ENCODE measurements at places on chromosomes 5 and 9.

DNA sequence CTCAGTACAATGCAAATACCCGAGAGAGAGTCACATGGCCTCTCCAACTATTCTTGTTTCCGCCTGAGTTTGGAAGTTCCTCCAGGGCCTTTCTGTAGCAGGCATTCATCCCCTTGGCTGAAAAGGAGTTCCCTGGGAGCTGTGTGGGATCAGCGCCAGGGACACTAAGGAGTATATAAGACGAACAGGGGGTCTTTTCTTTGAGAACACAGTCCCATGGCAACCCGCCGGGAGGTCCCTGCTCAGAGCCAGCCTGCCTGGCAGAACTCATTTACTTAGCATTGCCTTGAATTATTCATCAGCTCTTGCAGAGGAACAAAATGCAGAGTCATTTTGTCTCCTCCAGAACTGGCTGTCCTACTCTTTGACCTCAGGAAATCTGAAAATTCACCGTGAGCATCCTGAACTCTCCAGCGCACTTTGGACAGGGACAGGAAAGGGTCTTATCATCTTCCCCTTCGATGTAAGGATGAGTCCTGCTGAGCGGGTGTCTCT lies 120.4 kb upstream of the OSMR start:
- no peak for DNase-seq

GRCh38 chr9:136466155-136466541 lies 16.7 kb downstream of the SEC16A start:
- DNase-seq, result no peak

DNA sequence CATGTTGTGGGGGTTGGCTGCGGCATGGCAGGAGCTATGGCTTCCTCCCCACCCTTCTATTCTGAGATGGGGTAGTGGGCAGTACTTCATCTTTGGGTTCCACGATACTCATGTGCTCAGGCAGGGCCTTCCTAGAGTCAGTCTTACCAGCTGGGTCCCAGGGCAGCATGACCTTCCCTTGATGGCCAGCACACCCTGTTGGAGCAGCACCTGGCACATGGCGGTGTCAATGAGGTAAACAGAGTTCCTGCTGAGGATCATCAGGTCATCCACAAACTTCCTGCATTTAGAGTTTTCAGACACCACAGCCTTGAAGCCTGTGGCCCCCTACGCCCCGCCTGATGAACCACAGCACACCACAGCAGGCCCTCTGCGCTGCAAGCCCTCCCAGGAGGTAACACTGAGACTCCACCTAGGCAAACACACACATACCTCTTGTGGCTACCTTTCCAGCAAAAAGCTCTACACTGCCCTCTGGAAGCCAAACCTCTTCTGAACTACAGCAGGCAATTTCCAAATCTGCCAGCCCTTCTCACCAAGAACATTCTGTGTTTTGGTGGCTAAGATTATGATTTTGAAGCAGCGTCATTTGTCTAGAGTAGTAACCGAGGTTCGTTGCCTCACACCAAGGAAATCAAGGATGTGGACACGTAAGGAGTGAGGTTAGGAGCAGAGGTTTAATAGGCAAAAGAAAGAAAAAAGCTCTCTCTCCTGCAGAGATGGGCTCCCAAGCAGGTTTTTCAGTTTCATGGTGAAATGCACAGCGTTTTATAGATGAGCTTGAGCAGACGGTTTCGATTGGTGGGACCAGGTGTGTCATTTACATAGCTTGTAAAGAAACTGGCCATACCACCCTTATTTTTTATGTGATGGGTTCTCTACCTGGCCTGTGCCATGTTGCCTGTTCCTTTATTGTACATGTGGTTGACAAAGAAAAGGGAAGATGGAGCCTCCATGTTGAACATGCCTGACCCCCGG lies 20.3 kb upstream of the TMEM174 start:
- DNase-seq, result peak; percentile 7

- no peak for DNase-seq
Measured at GRCh38 chr9:85662573-85662972, 79.2 kb downstream of the AGTPBP1 start.

DNA sequence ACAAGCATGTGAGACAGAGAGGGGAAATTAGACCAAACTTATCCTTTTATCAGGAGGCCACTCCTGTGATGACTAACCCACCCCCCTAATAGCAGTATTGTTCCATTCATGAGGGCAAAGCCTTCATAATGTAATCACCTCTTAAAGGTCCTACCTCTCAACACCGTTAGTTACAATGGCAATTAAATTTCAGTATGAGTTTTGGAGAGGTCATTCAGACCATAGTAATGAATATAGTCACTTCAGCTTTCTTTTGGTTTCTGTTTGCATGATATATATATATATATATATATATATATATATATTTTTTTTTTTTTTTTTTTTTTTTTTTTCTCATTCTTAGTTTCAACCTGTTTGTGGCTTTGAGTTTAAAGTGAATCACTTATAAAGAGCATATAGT lies 10.5 kb downstream of the ADGRV1 start:
- DNase-seq, result no peak

DNA sequence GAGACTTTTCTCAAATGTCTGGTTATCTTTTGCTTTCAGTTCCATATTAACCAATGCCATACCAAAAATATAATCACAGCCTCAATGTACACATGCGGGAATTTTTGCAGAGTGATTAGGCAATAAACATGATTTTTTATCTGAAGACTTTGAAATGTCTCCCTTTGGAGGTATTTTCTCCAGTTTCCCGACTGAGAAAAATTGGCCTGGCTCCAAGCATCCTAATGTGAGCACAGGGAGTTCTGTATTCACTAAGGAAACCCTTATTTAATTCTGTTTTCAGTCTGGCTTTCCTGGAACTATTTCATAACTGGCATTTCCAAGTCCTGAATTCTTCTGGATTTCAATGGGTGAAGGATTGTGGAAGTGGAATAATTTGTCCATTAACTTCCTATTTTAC lies 8.5 kb downstream of the HCN1 start:
- no peak for DNase-seq

DNA sequence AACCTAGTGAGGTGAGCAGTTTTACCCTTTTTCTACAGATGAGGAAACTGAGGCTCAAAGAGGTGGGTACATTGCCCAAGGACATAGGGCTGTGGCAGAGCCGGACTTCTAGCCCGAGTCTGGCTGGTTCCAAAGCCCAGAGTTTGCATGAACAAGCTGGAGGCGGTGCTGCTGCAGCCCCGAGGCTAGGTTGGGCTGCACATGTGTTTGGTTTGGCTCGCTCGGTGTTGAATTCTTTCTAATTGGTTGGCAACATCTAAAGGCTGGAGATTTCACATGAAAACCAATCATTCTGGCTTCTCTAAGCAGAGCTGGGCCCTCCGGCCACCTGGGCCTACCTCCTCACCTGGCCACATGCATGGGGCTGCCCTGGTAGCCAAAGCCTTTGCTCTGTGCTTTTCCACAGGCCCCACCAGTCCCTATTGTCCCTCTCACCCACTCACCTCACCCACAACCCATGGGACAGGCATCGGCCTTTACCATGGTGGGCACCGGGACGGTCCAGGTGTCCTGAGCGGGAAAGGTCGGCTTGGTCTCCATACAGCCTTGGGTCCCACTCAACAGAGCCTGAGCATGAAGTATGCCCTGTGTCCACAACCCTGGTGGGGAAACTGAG lies 262.3 kb downstream of the NSG2 start:
- no peak for DNase-seq

DNA sequence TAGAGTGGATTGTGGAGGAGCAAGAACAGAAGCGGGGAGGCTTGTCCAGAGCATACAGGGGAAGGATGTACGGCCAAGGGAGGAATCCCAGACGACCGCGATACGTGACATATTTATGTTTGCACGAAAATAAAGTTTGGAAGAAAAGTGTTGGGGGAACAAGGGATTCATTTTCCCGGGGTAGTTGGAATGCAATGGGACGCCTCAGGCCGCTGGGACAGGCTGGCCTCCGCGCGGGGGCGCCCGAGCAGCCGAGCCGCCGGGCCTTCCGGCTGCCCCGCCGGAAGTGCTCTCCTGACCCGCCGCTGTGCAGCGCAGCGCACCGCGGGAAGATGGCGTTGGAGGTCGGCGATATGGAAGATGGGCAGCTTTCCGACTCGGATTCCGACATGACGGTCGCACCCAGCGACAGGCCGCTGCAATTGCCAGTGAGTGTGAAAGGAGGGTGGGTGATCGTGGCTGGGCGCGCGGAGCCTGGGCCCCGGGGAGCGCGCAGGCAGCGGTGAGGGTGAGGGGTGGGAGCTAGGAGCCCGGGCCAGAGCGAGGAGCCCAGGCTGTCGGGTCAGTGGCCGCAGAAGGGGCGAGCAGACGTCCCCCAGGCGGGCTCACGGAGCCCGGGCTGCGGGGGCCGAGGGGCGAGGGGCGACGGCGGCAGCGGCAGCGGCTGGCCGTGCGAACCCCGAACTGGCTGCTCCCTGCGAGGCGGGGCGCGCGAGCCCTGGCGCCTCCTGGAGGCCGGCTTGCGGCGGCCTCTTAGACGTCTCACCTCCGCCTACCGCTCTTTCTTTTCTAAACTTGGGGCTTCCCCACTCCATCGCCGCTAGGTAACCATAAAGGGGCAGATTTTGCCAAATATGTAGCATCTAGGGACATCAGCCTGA lies at the start of gene PHAX:
PHAX (plus strand) TSS at position 317 of the 881 bp plus-strand sequence; CDS start at position 333, 16 bp downstream.
- DNase-seq, result peak; percentile 92

DNA sequence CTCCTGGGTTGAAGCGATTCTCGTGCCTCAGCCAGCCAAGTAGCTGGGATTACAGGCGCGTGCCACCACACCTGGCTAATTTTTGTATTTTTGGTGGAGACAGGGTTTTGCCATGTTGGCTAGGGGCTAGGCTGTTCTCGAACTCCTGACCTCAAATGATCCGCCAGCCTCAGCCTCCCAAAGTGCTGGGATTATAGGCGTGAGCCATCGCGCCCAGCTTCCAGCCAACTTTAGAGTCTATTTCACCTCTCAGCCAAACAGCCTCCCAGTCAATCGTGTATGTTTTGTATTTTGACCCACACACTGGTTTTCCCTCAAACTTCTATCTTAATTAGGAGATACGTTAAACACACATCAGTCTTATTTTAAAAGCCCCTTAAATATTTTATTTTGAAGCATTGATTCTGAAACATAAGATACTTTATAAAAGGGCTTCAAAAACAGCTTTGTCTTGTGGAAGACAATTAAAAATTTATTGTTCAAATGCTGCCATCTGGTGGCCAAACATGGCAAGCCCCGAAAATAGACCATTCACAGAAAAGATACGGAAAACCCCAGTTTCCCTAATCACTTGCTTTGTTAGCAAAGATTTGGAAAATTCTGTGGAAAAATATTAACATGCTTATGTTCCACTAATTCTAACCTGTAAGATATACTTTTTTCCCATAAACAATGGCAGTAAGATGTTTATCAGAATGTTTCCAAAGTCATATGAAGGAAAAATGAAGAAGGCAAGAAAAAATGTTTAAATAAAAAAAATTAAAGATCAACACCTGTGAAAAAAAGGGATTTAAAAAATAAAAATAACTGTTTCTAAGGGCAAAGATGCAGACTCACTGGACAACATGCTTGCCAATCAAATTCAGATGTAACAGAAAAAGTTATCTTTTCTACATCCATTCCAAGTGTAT lies 33.1 kb downstream of the APTX start:
- peak; percentile 51 for DNase-seq

GRCh38 chr9:113737517-113738271 lies 138.4 kb upstream of the ZNF618 start:
- peak; percentile 42 for DNase-seq

- no peak for DNase-seq
Measured at GRCh38 chr5:66810151-66810550, 214.0 kb downstream of the MAST4 start.

- no peak for DNase-seq
Measured at GRCh38 chr9:133961226-133962165, 30.6 kb downstream of the VAV2 start.

- DNase-seq, result no peak
Measured at GRCh38 chr5:56166671-56167385, 66.3 kb downstream of the ANKRD55 start.

- no peak for DNase-seq
Measured at GRCh38 chr9:129835860-129836223, 584 bp downstream of the USP20 start.

DNA sequence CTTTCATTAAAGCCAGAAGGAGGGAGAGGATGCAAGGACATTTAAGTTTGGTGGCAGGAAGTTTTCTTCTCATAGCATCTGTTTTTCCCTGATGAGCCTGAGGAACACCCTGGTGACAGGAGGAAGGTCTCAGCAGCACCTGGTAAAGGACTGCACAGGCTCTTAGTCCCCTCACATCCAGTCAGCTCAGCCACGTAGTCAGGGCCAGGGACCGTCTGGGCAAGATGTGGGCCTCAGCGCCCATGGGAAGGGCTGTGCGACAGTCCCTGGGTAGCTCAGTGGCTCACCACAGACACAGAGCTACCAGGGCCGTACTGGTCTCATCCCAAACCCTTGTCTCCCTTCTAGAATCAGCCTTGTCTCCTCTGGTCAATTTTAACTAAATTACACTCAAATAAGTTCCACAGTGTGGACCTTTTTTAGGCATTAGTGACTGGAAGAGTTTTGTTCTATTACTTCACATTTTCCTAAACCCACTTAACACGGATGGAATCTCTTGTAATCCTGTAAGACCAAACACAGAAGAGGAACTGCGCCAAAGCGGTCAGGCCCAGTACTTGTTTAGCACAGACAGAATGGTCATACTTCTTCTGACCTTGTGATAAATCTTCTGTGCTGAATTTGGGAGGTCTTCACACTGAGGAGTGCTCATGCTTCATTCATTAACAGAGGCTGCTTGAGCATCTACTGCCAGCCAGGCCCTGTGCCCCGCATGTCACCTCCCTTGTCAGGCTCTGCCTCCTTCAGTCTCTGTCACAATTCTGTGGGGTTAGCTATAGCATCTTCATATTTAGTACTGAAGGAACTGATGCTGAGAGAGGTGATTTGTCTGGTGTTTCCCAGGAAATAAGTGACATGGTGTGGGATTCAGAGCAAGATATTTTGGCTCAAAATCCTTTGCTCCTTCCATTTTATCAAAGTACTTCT lies 91.4 kb downstream of the ANGPTL2 start:
- DNase-seq, result no peak

DNA sequence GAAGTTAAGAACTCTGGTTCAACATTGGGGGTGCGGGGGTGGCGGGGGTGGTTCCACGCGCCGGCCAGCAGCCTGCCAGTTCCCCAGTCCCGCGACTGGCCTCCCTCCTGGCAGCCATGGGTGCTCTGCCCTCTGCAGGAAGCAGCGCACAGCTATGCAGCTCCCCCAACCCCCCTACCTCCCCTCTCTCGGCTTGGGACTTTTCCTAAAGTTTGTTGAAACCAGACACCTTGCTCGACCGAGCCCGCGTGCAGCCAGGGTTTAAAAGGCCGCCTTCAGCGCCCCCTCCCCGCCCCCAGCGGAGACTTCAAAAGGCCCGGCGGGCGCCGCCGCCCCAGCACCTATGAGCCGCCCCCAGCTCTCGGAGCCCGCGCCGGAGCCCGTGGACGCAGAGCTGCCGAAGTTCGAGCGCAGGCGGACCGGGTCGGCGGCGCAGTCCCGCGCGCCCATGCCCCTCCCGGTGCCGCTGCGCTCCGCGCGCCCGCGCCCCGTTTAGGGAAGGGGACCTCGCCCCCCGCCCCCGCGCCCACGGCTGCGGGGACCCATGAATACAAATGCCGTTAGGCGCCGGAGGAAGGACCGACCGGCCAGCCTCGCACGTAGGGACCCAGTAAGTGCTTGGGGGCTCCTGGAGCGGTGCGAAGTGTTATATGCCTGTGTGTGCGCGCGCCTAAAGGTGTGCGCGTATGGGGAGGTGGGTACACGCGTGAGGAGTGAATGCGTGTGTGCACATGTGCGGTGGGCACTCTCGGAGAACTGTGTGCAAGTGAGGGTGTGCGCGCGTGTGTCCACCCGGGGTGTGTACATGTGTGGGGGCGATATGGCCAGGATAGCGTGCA lies 1.4 kb upstream of the COL27A1 start:
- DNase-seq, result no peak

GRCh38 chr5:120614531-120615180 lies 150.6 kb downstream of the PRR16 start:
- DNase-seq, result no peak

GRCh38 chr5:172611913-172612312 lies 29.1 kb upstream of the NEURL1B start:
- DNase-seq, result no peak

Measured in LoVo (cell line).